ENCODE measurements at places on chromosomes 16 and 17.

DNA sequence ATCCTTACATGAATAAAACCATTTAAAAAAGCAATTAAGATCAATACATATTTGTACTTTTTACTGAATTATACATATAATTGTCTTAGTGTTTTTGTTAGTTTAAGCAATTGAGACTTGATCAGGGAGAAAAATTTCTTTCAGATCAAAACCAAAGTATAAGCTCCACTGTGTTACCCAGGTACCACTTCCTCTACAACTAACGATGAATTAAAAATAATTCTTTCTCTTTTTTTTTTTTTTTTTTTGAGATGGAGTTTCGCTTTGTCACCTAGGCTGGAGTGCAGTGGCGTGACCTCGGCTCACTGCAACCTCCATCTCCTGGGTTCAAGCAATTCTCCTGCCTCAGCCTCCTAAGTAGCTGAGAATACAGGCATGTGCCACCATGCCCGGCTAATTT is 6.8 kb downstream of the FBXO47 start:
- no peak for DNase-seq

DNA sequence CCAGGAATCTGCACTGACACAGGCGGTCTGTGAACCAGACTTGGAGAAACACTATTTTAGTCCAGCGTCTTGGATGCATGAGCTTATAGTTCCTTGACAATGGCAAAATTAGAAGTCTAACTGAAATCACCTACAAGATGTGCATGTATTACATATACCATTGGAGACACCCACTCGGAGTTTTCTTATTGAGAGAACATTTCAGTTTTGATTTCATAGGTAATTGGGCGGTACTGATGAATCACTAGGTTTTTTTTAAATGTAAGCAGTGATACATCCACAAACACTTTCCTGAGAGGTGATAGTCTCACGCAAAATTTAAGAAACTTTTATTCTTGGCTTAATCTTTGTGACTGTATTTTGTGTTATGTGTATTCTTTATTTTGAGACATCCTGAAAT is 69.8 kb downstream of the PRKCA start:
- DNase-seq: no peak

DNA sequence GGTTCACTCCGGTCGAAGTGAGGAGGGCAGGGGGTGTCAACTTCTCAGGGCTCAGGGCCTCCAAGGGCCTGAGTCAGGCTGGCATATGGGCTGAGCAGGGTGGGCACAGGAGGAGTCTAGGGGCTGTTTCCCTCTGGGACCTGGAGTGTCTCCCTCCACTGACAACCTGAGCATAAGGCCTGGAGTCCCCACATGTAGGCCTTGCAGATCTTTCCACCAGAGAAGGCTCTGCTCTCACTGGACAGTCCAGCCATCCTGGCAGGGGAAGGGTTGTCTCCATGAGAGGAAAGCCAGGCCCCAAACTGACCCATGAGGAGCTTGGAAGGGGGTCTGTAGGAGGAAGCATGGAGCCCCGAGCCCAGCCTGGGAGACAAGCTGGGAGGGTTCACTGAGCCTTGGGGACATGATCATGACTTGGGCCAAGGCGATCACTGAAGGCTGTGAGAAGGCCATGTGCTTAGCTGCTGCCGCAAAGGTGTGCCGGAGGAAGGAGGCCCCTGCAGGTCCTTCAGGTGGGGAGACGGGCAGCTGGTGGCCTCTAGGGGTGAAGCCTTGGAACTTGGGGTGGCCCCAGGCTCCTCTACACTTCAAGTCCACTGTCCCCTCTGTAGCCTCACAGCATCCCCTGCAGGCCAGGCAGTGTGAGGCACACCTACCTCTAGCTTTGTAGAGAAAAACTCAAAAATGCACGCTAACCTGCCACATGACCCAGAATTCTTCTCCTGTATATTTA is 9.9 kb downstream of the CMTM2 start:
- DNase-seq: no peak

DNA sequence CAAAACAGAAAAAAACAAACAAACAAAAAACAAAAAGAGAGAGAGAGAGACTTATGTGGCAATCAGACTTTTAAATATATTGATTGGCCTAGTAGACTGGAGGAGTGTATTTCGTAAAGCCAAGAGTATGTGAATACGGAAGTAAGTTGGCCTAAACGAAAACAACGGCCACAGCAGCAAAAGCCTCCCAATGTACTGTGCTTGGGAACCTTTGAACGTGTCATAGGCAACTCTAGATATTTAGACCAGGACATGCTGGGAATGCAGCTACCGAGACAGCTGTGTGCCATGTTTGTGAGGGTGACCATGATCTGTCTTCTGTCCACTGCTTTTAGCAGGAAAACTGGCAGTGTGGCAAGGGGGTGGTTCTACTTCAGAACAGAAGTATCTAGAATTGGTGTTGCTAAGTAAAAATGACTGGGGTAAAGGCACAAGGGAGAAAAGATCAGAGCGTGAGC is 7.4 kb downstream of the MAF start:
- no peak for DNase-seq

DNA sequence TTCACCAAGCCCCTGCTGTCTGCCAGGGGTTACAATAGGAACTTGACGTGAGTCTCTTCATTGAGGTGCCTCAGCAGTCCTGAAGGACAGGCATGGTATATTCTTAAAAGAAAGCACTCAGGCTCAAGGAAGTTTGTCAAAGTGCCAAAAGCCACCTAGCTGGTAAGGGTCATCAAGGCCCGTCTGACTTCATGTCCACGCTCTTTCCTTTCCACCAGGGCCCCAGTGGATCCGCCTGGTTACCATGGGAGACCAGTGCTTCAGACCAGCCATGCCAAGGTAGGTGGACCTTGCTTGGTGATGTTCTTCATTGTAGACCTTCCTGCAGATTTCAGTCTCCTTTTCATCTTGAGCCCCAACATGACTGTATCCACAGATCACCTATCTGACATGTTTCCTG is 27.6 kb upstream of the CCL1 start:
- no peak for DNase-seq

GRCh38 chr17:49342575-49342936 is 19.5 kb downstream of the ZNF652 start:
- DNase-seq: no peak

GRCh38 chr17:74603746-74604145 is 11.7 kb upstream of the CD300LD start:
- DNase-seq: no peak

DNA sequence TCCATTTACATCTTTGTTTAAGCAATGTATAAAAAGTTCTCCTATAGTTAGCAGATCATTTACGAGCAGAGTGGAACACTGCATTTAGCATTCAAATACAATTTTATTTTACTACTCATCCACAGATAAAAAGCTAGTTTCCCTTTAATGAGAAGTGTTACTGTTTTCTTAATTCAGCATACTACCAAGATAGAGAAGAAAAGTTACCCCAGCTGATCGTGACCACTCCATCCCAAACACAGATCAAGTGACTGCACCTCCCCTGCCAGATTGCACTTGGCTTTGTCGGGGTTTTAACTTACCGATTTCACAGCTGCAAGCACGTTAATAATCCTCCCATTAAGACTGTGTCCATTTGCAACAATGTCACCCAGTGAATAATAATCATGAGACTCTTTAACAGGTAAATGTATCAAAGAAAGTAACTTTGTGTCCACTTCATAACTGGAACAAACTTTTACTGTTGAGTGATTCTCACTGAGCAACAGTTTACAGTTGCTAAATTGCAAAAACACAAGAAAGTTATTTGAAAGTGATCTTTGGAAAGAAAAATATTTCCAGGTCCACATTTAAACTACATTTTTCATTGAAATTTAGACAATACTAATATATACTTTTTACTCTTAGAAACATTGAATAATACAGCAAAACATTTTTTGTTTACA is 14.4 kb downstream of the MEIOB start:
- no peak for DNase-seq

- no peak for DNase-seq
These were observed 6.1 kb downstream of the ABCC3 start for GRCh38 chr17:50640686-50641351.

GRCh38 chr16:66266436-66267291 is 99.8 kb upstream of the CDH5 start:
- no peak for DNase-seq

DNA sequence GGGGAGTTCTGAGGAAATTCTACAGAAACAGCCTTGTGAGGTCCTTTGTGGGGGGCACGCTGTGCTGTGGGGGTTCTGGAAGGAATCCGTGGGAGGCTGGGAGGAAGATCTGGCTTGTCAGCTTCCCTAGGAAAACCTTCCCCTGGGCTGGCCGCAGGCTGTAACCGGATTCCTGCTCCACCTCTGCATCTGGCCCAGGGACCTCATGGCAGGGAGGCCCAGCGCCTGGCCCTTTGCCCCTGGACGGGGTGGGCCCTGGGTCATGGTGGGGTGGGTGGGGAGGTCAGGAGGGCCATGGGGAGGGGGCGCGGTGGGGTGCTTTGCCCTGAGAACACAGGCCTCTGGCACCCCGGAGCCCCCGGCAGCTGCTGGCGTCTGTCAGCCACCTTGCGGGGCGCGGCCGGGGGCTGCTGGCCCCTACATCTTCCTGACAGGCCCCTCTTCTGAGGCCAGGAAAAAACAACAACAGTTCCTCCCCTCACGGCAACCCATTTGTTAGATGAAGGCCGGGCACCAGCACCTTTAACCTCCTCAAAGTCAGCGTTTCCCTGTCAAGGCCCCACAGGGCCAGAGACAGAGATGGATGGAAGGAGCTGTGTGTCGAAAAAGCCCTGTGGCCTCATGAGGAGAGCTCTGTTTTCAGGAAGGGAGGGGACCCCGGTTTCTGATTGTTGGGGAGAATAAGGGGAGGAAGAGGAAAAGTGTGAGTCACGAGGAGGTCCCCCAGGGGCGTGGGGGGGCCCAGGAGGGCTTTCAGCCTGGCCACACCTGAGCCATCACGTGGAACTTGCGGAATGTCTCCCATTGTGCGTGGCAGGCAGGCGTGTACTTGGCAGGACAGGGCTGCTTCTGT is 3.6 kb upstream of the MEOX1 start:
- no peak for DNase-seq

DNA sequence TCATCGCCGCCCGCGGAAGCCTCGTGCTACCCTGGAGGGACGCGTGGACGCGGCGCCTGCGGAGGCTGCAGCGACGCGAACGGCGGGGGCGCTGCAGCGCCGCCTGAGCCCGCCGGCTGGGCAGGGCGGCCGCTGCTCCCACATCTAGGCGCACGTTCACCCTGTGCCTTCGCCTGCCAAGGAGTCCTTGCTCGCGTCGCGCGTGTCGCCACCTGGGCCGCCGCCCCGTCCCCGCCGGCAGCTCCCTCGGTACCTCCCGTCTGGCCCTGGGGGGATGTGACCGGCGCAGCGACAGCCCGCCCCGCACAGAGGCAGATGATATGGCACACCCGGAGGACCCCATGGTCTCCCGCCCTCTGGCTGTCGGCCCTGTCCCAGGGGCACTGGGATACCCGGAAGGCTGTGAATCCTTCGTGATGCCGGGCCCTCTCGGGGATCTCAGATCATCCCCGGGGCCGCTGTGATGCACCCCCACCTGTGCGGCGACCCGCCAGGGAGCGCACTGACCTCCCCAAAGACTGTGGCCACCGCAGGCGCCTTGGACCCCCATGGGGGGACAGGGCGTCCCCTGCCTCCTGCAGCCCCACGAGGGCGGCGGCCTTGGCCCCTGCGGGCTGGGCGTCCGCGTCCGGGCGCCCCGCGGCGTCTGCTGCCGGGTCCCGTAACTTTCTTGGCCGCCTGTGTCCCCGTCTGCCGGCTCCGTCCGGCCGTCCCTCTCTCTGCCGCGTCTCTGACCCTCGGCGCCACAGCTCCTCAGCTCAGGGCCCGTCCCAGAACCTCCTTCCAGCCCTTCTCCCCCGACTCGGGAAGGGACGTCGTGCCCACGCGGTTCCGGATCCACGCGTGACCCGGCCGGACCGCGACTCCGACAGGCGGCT is 689 bp upstream of the TBC1D24 start:
- DNase-seq: no peak

DNA sequence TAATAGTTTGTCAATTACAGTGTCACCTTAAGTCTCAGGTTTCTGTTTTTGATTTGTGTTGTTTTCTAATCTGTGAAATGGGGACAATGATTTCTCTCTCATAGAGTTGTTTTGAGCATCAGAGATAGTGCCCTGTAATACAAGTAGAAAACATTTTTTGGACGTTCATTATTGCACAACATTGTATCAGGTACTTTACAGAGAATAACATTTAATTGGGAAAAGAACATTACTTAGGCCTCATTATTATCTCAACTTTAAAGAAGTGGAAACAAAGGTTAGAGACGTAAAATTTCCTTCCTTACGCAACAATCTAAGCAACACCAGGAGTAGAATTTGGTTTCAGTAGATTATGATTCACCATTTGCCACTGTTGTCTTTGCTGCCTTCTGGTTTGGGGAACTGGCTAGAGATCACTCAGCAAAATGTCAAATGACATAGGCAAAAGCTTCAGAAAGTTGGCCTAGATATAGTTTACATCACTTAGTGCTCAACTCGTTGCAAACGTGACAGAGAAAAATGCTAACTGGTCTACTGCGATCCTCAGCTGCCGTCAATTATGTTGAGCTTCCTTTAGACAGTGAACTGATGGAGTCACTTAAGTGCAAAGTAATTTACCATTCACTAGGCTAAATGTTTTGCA is 1026.8 kb downstream of the CDH11 start:
- no peak for DNase-seq

Data from NCI-H2029 treated with DMSO at 0.1 percent for 48 hours (cell line).